Fibroblast of villous mesenchyme (primary cell): ENCODE measurements at places on chromosomes 12 and 14.

GRCh38 chr12:31832740-31833729 is 104.2 kb upstream of the AMN1 start:
- no peak for DNase-seq

- DNase-seq = no peak
Observed at GRCh38 chr12:77591959-77592743, 238.5 kb upstream of the NAV3 start.

GRCh38 chr14:54564071-54564867 is 2.7 kb upstream of the SAMD4A start:
- DNase-seq = peak; percentile 59

DNA sequence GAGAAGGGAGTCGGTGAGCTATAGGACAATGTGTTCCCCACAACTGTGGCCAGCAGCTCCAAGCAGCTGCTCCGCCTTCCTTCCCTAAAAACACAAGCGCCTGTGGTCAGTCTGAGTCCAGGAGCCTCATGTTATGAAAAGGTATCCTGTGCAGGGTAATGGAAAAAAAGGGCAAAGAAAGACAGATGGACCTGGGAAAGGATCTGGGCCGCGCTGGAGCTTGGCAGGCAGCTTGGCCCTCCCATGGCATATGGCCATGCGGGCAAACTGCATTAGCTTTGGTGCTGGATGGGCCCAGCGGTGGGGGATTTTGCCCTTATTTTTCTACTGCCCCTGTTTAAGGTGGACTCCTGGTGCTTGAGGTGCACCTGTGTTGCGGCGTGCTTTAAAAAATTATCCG is 23.7 kb upstream of the CHST11 start:
- DNase-seq = no peak

GRCh38 chr12:85697003-85697402 is 139.2 kb downstream of the RASSF9 start:
- no peak for DNase-seq
